ENCODE measurements at places on chromosomes 13 and 19. TPM values are rescaled to one million over a fixed set of nuclear protein-coding genes. Genes with fewer than 3 reads are reported as not detected.

Gene KLC3
- total RNA-seq: 0.22 TPM

Gene ZNF575
- 0.14 TPM for total RNA-seq

Gene APLP1
- total RNA-seq: 2.1 TPM

Gene LGI4
- total RNA-seq: not detected

Gene UPF1
- 60.4 TPM for total RNA-seq

Gene ZNF837
- 2.4 TPM for total RNA-seq

Gene GRK1
- total RNA-seq: under 0.01 TPM

Gene CARD8
- 13.1 TPM for total RNA-seq
